NCI-H2029 treated with DMSO at 0.1 percent for 48 hours (cell line): ENCODE measurements at places on chromosomes 7 and 10.

DNA sequence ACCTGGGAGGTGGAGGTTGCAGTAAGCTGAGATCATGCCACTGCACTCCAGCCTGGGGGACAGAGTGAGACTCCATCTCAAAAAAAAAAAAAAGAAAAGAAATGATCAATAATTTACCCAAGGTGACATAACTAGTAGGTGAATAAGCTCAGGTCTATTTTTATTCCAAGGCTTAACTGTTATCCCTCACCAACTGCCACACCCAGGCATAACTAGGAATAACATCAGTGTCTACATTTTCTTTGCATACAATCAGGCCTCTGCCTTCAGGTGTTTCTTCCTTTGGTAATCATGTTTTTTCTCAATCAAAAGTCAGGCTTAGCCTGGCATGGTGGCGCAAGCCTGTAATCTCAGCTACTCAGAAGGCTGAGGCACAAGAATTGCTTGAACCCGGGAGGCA, 26.6 kb downstream of the CPEB3 start:
- no peak for DNase-seq

- DNase-seq: no peak
Measured at GRCh38 chr10:14826076-14826829, 11.6 kb downstream of the CDNF start.

- DNase-seq: no peak
Measured at GRCh38 chr7:154171422-154171821, 119.2 kb downstream of the DPP6 start.

DNA sequence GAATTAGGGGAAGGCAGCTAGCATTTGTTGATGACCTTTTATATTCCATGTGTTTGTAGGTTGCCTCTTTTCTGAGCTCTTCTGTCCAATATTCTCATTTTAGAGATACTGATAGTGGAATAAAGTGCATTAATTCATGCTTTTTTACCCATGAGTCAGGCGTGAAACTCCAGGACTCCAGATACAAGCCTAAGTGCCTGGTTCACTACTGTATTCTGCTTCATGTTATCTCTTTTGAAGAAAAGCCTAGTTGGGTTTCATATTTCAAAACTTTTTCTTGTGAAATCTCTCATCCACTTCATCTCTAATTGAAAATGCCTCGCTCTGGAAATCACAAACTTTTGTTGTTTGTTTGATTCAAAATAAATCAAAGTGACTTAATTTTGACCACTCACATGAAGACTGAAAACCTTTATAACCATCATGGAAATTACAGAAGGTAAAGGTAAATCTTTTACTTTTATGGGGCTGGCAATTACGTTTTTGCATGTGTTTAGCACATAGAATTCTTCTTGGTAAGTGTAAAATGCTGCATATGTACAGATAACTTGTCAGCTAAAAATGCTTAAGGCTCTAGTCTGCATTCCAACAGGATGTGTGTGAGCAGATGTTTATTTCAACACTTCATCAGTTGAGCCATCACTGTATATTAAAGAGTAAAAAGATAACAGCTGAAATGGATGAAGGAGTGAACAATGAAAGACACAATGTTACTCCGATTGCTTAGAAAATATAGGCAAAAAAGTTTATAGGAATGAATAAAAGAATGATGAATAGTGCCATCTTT, 961.8 kb upstream of the CELF2 start:
- DNase-seq: no peak

- DNase-seq: no peak
Measured at GRCh38 chr7:142401951-142402350, 144.1 kb upstream of the PRSS58 start.

DNA sequence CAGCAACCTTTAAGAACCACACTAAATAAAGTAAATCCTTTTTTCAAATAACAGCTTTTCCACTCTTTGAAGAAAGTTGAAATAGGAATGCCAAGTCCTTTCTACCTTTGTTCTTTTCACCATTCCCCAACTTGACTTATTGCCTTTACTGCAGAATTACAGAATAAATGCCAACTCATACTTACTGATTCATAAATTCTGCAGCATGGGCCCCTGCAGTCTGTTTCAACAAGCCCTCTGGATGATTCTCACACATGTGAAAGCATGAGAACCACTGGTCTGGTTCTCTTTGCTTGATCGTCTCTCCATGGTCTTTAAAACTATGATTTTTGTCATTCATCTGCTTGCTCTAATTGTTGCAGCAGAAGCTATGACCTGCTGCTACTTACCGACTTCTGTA, 56.1 kb downstream of the HACD1 start:
- DNase-seq: no peak

DNA sequence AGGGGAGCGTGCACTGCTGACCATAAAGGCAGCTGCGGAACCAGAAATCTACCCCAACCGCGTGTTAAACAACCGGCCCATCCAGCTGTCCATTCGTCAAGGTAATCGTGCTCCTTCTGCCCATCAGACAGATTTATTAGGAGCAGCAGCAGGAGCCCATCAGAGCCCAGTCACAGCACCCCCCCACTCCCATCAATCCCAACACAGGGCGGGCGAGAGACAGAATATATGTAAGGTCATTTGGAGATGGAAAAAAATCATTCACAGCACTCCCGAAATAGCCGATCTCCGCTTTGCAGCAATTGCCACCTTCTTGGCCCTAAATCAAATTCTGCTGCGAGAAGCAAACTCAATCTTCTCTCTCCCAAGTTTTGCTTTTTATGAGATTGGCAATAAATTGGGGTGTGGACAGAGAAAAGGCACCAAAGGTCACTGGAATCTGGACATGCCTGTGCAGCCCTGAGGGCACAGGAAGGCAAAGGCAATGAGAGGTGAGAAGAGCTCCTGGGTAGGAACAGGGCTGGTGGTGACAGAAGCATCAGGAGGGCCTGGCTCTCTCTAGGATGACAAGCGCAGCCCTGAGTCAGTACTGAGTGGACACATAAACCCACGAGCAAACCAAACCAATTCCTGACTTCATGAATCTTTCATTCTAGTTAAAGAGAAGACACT, 145.0 kb upstream of the ZMIZ1 start:
- DNase-seq: no peak

GRCh38 chr7:128939075-128939860, 1.5 kb downstream of the IRF5 start:
- no peak for DNase-seq

DNA sequence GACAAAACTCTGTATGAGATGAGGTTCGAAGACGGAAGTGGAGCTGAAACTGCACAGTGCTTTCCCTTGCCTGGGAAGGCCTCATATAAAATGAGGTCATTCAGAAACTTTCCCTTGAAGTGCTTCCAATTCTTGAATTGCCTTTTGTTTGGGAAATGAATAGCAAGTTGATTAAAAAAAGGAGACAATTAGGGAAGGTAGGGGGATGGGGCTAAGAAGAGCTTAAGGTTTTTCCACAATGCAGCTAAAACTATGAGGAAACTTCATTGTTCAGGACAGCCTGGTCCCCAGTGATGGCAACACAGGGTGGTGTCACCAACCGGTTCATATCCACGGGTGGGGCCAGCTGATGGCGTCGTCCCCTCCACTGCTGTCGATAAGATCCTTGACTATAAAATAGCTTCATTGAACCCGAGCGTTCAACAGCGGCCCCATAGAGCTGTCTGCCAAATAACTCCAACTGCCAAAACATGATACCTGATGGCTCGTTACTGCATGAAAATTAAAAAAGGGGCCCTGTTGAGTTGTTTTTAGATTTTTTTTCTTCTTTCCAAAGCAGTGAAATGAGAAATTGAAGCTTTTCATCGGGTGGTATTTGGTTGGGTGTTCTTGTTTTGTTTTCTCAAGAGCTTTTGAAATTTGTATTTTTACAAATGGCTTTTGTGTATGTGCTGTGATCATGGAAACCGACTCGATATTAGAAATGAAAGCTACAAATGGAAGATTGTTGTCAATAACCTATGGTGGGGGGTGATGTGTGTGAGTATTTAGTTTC, 2.8 kb upstream of the CELF2 start:
- DNase-seq: no peak

- no peak for DNase-seq
Measured at GRCh38 chr10:127041552-127041951, 136.3 kb downstream of the DOCK1 start.

DNA sequence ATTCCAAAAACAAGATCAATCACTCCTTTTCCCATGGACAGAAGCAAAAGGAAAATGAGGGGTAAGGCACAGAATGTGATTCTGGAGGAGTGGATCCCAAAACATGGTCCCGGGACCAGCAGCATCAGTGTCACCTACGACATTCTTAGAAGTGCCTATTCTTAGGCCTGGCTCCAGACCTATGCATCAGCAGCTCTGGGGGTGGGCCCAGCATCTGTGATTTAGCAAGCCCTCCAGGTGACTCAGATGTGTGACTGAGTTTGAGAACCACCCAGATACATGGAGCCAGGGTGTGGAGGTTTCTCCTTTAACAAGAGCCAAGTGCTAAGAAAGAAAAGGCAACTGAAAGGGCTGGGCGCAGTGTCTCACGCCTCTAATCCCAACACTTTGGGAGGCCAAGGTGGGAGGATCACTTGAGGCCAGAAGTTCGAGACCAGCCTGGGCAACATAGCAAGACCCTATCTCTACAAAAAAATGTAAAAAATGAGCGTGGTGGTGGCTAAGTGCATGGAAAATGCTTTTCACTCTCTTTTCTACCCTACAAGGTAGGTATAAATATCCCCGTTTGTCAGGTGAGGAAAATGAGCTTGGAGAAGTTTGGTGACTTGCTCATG, 17.1 kb upstream of the ARPC1A start:
- DNase-seq: no peak

DNA sequence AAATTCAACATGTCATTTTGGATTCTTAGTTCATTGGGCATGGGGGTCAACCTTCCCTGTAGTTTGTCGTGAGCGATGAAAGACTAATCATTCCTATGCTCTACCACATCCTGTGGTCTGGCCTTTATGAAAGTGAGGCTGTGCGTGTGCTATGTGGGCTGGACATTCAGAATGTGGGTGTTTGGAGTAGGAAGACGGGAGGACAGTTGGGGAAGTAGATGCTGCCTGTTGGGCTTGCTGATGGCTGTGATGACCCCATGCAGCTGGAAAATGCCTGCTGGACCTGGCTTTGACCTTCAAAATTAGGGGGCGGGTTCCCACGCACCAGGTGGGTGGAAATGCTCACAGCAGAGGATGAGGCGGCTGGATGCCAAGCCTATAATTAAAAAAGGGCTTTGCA, 90.9 kb upstream of the MKI67 start:
- no peak for DNase-seq

GRCh38 chr7:121544726-121545125, 148.6 kb upstream of the FAM3C start:
- DNase-seq: no peak

- DNase-seq: no peak
Measured at GRCh38 chr7:93856323-93856722, 34.2 kb downstream of the TFPI2 start.

- no peak for DNase-seq
Measured at GRCh38 chr10:62237506-62237905, 31.1 kb downstream of the RTKN2 start.

GRCh38 chr10:62830679-62831078, 14.5 kb upstream of the EGR2 start:
- no peak for DNase-seq

DNA sequence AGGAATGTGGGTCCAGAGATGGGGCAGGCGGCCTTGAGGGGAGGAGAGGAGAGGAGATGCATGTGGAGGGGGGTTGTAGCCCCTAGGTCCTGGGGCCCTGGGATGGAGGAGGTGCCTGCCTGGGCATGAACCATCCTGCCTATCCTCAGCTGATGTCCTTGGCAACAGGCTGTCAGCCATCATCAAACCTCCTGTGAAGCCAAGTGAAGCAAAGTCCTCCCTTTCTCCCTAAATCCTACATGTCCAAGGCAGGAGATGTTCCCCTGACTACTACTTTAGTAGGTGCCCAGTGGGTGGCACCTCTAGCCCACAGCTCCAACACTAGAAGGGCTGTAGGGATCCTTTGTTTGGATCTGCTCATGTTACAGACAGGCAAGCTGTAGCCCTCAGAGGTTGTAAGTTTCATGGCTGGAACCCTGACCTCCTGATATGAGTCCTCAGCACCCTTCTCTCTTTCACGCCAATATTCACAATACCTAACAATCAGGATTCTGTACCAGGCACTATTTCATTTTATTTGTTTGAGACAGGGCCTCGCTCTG, 66.6 kb upstream of the SYPL1 start:
- no peak for DNase-seq
